ENCODE measurements at places on chromosomes 5 and 9.

- no peak for DNase-seq
Observed at GRCh38 chr9:89738137-89738932, 133.5 kb downstream of the GADD45G start.

DNA sequence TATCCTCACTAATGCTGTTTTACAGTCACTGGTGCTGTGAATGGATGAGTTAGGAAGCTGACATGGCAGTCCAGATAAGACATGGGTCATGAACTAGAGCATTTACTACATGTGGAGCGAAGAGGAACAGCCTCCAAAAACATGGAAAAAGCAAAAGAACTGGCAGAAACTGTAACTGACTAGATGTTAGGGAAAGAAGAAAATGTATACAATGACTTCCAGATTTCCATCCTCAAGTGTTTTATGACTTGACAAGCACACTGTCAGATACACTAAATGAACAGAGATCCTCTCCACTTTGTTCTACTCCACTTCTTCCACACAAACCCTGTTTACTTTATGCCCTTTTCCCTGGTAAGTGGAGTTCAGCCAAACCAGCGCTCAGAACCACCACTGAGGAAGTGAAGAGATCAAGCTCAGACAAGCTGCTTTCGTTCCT, 11.5 kb downstream of the HMGCS1 start:
- no peak for DNase-seq

- no peak for DNase-seq
Observed at GRCh38 chr9:131181091-131181681, 55.8 kb downstream of the NUP214 start.

GRCh38 chr9:33750839-33751339, 44.5 kb upstream of the PRSS3 start:
- DNase-seq: no peak

- no peak for DNase-seq
Observed at GRCh38 chr5:105956456-105957196, 1714.1 kb downstream of the EFNA5 start.

GRCh38 chr9:123302348-123303214, 34.2 kb upstream of the STRBP start:
- DNase-seq: no peak

GRCh38 chr5:173391031-173391430, 62.8 kb upstream of the STC2 start:
- DNase-seq: no peak

GRCh38 chr5:34439601-34440000, 216.5 kb upstream of the RAI14 start:
- no peak for DNase-seq

DNA sequence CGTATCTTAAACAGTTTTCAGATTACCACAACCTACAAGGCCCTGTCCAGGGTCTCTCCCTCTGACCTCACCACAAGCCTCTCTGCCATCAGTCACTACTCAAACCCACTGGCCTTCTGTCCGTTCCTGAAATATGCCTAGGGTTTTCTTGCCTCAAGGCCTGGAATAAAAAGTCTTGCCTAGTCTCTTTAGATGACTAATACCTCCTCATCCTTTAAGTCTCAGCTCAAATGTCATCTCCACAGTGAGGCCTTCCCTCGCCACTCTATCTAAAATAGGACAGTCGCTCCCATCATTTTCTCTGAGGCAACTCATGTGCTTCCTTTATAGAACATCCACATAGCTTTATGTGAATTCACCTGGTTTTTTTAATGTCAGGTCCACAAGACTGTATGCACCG, 5.2 kb downstream of the DENND1A start:
- DNase-seq: no peak
